ENCODE measurements at places on chromosomes 7 and 10.

- DNase-seq, result no peak
Observed at GRCh38 chr7:54186336-54186735, 355.8 kb upstream of the VSTM2A start.

- no peak for DNase-seq
Observed at GRCh38 chr7:12692479-12693259, 5.2 kb downstream of the ARL4A start.

DNA sequence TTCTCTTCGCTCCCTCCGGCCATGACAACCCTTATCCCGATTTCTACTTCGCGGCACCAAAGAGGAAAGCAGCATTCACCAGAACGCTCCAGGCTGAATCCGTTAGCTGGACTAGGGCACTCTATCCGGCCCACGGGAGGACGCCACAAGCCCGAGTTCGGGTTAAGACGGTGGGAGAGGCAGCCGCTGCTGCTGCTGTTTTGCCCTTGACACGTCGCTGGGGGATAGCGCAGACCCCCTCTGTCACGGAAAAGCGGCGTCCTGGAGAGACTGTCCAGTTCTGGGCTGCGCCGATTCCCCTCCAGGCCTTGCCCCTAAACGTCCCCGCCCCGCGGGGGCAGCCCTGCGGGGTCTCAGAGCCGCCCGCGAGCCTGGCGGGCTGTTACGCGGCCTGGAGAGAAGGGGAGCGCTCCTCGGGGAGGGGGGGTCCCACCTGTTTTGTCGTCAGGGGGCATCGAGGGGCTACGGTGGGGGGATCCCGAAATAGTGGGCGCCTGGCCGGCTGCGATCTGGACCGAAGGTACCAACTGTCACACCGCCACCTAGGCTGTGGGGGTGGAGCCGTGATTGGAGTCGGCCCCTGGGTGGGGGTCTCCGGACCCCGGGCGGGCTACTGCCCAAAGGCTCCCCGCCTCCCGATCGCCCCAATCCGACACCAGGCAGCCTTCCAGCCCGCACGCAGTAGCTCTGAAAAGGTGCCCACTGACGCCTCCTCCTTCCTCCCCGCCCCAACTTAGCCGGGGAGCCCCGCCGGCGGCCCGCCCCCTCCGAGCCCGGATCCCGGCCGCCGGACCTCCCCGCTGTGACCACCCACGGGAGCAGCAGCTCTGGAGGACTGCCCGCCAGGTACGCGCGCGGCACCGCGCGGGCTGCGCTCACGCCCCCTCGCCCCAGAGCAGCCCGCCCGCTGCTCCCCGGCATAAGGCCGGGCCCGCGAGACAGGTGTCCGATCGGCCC is 772 bp downstream of the SGMS1 start:
- no peak for DNase-seq

- no peak for DNase-seq
Observed at GRCh38 chr7:74515276-74515675, 61.6 kb downstream of the GTF2IRD1 start.

DNA sequence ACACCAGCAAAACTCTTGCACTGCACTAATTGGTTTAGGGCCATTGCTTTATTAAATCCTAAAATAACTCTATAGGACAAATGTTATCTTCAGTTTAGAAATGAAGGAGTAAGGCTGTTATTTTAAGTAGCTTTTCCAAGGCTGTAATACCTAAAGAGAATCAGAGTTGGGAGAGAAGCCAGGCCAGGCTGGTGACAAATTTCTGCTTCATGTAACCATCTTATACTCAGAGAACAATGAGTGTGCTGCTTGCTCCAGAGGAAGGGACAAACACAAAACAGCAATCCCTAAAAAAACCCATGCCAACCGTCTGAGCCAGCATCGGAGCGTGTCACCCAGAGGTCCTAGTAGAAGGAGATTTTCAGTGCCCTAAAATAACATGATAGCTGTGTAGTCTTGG is 49.7 kb upstream of the TARP start:
- DNase-seq, result no peak

DNA sequence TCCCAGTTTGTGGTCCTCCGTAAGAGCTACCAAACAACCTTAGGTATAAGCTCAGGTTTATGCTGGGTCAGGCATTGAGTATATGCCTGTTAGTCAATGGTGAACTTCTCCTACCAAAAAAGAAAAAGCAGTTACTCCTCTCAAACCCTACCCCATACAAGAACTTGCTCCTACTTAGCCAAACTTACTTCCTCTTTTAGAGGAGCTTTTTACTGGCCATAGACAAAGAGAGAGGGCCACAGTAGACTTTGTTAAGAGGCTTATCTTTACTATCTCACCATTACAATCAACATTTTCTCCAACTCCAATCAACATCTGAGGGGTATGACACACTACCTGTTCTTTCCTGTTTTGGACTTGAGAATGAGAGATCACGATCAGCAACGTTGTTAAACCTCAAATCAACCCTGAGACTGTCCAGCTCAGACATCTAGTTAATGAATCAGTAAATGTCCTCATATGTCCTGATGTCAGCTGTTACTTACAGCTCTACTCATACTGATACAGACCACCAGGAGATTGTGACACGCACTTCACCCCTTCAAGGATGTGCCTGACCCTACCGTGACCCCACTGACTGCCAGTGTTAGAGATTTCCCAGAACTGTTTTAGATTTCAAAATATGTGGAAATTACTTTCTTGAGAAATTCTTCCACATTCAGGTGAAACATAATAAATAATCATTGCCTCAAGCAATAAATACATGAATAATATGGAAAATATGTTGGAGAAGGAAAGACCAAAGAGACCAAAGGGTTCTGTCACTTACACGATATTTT is 18.4 kb upstream of the CCDC71L start:
- no peak for DNase-seq

GRCh38 chr10:46542567-46543465 is 13.6 kb downstream of the GPRIN2 start:
- DNase-seq, result no peak

- DNase-seq, result no peak
Observed at GRCh38 chr10:53836638-53837037, 964.4 kb downstream of the PCDH15 start.

- no peak for DNase-seq
Observed at GRCh38 chr10:1543596-1543995, 193.7 kb downstream of the ADARB2 start.

GRCh38 chr10:113303544-113304146 is 249.2 kb upstream of the HABP2 start:
- DNase-seq, result peak; percentile 43

Data from fibroblast of the conjunctiva (primary cell).